ENCODE measurements at places on chromosomes 12 and 14.

DNA sequence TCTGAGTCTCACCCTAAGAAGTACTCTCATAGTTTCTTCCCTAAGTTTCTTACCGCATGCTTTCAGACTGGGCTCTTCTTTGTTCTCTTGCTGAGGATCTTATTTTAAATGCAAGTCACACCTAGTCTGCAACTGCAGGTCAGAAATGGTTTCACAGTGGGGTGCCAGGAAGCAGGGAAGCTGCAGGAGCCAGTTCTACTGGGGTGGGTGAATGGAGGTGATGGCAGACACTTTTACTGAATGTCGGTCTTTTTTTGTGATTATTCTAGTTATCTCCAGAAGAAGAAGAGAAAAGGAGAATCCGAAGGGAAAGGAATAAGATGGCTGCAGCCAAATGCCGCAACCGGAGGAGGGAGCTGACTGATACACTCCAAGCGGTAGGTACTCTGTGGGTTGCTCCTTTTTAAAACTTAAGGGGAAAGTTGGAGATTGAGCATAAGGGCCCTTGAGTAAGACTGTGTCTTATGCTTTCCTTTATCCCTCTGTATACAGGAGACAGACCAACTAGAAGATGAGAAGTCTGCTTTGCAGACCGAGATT lies 1.7 kb downstream of the FOS start:
- DNase-seq: peak; percentile 6

DNA sequence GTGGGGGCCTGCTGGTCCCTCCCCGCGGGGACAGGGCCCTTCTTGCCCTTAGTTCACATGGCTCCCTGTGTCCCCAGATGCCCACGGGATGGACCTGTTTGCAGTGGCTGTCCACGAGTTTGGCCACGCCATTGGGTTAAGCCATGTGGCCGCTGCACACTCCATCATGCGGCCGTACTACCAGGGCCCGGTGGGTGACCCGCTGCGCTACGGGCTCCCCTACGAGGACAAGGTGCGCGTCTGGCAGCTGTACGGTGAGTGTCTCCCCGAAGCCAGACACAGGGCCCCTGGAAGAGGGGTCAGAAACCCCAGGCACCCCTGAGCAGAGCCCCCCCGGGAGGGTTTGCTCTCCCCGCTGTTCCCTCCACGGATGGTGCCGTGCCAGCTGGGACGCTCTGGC lies 13.4 kb downstream of the MMP17 start:
- no peak for DNase-seq

GRCh38 chr14:54691525-54692283 lies 124.8 kb downstream of the SAMD4A start:
- peak; percentile 53 for DNase-seq

- peak; percentile 92 for DNase-seq
Observed at GRCh38 chr12:48956279-48957140, 777 bp downstream of the ARF3 start.

- peak; percentile 20 for DNase-seq
Observed at GRCh38 chr12:5586201-5586600, 154.3 kb downstream of the NTF3 start.

GRCh38 chr12:121520586-121521086 lies 60.2 kb downstream of the KDM2B start:
- no peak for DNase-seq

DNA sequence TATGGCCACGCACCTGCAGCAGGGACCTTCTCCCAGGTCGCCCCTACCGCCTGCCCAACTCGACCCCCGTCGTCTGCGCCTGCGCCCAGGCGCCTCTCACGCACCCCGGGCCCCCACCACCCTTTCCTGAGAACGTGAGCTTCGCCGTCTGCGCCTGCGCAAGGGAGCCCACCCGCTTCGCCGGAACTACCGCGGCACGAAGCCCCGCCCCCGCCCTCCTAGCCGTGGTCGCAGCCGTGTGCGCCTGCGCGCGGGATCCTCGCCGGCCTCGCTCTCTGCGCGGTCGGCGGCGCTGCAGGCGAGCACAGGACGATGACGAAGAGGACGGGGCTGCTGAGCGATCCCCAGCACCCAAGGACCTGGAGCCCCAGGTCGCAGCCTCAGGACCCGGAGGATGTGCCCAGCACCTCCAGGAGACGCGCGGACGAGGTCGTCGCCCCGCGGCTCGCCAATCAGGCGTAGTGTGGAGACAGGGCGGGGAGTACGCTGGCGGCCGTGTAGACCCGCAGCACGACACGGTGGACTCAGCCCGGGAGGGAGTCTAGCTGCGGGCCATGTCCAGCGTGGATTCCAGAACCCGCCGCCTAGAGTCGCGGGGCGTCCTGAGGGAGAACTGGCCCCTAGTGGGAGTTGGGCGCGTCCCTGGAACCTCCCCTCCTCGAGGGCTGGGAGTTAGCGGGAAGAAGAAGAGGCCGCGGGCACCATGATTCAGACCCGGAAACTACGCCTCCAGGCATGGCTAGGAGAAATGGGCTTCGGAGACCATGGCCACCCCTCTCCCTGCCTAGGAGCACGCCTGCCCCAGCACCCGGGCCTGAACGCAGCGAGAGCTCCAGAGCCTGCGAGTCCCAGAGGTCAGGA lies 1120.8 kb upstream of the TMEM132C start:
- peak; percentile 30 for DNase-seq

GRCh38 chr14:55448141-55448614 lies 7.8 kb upstream of the TBPL2 start:
- peak; percentile 90 for DNase-seq

- peak; percentile 54 for DNase-seq
Observed at GRCh38 chr12:131783915-131784541, 44.2 kb upstream of the MMP17 start.

- no peak for DNase-seq
Observed at GRCh38 chr14:37948266-37948665, 259.4 kb upstream of the SSTR1 start.
